ENCODE measurements at places on chromosomes 4 and X.
A peak's percentile ranks its signal among the peaks of the same experiment; 100 is the strongest.

DNA sequence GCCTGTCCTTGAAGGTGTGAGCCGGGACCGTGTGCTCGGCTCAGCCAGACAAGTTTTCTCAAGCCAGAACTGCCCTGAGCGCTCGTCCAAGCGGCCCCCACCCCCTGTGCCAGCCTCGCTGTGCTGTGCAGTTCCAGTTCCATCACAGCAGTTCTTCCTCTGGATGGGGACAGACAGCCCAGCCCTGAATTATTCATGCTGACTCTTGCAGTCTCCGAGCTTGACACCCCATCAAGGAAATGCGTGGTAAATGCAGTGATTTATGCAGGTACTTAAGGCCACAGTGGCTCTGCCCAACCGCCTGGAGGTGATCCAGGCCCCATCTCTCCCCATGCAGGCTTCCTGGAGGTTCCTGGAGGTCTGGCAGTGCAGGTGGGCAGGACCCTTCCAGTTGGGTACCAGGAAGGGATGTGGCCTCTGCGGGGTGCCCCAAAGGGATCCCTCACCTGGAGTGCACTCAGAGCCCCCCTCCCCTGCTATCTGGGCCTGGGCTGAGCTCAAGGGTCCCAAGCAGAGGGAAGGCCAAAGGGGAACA is 44.8 kb upstream of the HMX1 start:
- DNase-seq, result no peak

- DNase-seq, result no peak
Observed at GRCh38 chrX:154300816-154301215, 5.2 kb downstream of the TKTL1 start.

- DNase-seq, result no peak
Observed at GRCh38 chrX:154350429-154351182, 23.8 kb downstream of the FLNA start.

DNA sequence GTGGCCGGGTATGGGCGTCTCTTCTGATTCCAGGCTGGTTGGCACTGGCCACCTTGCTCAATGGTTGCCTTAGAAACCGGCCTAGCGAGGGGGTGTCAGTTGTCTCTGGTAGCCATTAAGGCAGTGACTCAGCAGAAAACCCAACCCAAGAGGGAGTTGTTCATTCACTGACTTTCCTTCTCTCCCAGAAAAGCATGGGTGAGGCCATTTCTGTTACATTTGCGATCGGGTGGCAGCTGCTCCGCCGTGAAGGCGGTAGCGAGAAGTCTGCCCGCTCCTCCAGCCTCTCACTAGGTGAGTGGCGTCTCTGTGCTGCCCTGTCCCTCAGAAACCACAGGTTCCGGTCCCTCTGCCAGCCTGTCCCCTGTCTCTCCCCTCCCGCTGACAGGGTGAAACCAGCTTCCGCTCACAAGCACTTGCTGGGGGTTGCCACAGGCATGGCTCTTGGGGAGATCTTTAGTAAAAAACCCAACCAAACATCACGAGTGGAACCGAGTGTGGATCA is 17.4 kb downstream of the IRAK1 start:
- DNase-seq, result peak; percentile 32

GRCh38 chr4:10084651-10085358 is 31.8 kb downstream of the WDR1 start:
- no peak for DNase-seq

GRCh38 chr4:83558059-83558653 is 22.2 kb downstream of the GPAT3 start:
- no peak for DNase-seq

- DNase-seq, result peak; percentile 1
Observed at GRCh38 chrX:65688403-65688871, 21.0 kb downstream of the MSN start.

DNA sequence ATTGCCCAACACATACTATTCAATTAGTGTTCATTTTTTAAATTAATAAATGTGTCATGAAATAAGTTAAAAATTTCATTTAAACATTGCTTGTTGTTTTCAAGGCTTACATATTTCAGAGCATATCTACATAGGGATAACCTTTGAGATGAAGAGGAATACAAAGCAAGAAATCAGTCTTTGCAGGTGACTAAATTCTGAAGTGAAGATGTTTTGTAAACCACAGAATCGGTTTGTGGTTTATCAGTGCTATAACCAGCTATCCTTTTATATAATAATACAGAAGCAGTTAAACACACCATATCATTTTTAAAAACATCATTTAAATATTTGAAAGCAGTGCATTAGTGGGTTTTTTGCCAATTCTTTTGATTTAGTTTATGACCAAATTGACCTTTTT is 26.9 kb downstream of the FAM241A start:
- DNase-seq, result no peak

DNA sequence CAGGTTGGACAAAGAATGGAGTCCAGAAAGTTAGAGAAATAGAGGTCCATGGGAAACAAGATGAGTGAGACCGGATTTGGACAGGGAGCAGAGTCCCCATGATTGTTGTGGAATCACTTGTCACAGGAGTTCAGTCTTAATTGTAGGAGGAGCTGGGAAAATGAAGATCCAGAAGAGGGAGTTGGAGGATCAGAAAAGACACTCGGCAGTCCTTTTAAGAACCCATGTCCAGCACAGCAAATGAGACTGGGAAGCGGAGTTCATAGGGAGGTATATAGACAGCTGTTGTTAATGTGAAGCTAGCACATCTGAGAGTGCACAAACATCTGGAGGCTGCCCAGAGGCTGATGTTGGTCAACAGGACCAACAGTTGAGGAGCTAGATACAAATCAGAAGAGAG is 111.4 kb upstream of the RXFP1 start:
- no peak for DNase-seq

DNA sequence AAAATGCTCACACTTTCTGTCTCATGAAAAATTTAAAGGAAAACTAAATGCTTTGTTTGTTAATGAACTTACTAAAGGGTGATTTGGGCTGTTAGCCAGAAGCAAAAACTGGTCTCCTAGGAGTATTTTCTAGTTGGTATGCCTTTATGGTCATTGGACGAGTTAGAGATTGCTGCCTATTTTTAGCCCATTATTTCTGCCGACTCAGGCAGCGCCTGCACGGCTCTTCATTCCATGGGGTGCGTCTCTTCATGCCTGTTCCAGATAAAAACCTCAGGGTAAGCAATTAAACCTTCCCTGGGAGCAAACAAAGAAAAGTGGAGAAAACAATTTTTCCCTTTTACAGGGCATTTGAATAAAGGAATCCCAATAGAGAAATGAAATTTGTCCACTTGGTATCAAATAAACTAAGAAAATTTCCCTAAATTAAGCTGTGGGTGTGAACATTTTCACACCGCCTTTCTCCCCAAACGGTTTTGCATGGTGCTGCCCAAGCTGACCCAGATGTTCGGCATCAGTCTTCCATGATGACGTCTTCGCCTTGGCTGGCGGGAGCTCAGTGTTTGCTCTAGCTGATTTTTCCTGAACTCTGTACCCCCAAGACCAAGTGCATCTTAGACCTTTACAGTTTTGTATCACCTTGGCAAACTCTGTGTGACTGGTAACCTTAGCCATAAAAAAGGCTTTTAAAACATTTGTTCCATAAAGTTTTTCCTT is 61.7 kb upstream of the ADGRG2 start:
- DNase-seq, result no peak

GRCh38 chrX:53088136-53088974 is 5.6 kb upstream of the KANTR start:
- no peak for DNase-seq

DNA sequence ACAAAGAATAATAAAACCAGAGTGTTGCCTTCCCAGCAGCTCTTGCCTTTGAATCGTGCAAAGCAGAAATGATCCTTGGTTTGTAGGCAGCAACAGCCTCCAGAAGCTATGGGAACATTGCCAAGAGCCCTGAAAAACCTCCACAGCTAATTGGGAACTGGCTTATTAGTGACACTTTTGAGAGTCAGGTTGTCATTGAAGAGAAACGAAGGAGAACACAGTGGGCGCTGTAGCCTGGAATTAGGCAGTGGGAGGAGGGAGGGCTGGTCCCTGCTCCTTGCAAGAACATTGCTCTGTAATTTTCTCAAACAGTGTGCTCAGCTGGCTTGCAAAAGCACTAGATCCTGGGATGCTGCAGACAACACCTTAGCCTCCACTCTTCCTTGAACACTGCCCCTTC is 331.5 kb upstream of the EMCN start:
- no peak for DNase-seq

DNA sequence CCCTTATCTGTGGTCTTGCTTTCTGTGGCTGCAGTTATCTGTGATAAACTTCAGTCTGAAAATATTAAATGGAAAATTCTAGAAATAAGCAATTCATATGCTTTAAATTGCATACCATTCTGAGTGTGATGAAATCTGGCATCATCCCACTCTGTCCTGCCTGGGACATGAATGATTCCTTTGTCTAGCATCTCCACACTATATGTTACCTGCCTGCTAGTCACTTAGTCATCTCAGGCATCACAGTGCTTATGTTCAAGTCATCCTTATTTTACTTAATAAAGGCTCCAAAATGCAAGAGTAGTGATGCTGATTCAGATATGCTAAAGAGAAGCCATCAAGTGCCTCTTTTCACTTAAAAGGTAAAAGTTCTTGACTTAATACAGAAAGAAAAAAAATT is 14.3 kb upstream of the RAB9B start:
- no peak for DNase-seq

DNA sequence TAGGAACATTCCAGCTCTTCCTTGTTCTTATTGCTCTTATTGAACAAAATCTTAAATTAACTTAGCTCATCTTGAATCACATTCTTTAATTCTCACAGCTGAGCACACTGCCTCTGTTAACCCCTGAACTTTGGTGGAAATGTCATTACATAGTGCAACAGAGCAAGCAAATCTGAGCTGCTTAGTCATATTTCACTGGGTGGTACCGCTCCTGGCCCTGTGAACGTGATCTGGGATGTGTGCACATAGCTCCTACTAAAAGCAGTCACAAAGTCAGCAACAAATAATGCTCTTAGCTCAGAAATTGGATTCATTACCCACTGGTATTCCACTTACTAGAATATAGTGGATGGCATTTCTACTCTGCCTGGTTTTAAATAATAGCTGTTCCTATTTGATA is 27.9 kb downstream of the ARHGEF6 start:
- no peak for DNase-seq

GRCh38 chr4:189815404-189816192 is 125.1 kb upstream of the FRG1 start:
- DNase-seq, result no peak

- DNase-seq, result no peak
Observed at GRCh38 chrX:47840111-47840510, 3.4 kb downstream of the ZNF81 start.

GRCh38 chr4:74733756-74734155 is 60.6 kb downstream of the BTC start:
- no peak for DNase-seq

DNA sequence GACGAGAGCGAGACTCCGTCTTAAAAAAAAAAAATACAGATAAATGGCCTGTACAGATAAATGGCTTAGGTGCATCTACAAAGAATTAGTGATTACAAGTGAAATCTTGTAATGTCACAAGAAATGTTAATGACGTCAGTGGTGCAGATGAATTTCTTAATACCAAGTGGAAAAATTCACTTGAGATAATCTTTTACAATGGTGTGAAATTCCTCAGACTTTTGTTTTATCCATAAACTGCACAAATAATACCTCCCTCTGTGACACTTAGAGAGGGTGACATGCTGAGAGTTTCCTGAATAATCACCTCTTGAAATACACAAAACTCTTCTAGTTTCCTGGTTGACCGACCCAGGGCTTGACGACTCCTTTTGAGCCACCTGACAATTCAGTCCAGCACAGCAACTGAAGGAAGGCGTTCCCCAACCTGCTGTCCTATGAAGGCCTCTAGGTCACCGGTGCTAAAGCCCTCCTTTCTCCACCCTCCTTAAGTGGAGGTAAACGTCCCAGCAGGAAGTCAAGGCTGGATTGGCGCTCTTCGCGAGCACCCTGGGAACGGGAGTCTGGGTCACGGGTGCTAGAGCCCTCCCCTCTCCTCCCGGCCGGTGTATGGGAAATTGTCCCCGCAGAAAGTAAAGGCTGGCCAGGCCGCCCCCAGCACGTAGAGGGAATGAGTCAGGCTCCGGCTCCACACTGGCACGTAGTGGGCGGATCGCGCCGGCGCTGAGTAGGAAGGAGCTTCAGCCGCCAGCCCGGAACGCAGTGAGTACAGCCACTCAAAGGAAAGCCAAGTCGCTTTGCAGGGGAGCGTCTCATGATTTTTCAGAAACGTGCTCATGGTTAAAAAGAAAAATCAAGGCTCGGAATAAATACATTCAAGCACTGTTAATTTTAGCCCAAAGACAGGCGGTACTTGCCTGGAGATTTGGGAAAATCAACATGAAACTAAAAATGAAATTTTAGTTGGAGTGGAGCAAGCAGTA is at the start of gene TMEM144:
Gene TMEM144 (plus strand): TSS at position 662 of the 983 bp plus-strand sequence. CDS start 2,182 bp downstream, outside the sequence.
- DNase-seq, result peak; percentile 26

DNA sequence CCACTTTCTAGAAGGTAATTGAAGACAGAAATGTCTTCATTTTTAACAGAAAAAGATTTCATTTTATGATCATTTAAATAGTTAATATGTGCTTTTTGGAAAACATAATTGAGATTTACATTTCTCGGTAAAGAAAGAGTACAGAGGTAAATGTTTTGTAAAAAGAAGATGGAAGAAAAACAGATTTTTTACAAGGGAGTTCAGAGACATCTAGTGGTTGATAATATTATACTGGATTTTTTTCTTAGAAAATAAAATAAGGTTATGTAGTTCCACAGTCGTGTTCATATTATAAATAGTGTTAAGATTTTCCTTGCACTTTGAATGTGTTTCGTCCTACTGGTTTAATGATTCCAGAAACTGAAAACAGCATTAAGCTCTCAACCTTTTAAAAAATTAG is 60.6 kb downstream of the SMARCA1 start:
- no peak for DNase-seq

DNA sequence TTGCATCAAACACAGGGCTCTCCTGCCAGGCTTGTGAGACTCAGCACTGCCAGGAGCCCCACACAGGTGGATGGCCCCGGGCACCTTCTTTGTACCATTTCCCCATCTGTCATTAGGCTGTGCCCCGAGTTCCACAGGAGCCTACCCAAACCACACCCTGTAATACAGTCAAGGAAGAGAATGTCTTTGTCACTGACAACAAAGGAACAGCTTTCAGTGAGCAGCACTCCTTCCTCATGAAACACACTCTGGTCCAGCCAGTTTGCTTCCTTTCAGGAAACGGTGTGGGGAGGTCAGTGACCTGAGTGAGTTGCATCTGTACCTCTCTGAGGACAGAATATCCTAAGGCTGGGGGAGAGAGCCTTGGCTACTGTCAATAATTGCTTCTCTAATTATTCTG is 53.7 kb downstream of the LNX1 start:
- DNase-seq, result no peak

GRCh38 chr4:121535351-121535750 is 154.5 kb upstream of the QRFPR start:
- DNase-seq, result no peak

GRCh38 chr4:79209822-79210635 is 115.8 kb downstream of the NAA11 start:
- peak; percentile 69 for DNase-seq

- no peak for DNase-seq
Observed at GRCh38 chr4:140137671-140138070, 16.3 kb downstream of the MAML3 start.

GRCh38 chr4:158948071-158948470 is 154.8 kb upstream of the RAPGEF2 start:
- DNase-seq, result no peak

DNA sequence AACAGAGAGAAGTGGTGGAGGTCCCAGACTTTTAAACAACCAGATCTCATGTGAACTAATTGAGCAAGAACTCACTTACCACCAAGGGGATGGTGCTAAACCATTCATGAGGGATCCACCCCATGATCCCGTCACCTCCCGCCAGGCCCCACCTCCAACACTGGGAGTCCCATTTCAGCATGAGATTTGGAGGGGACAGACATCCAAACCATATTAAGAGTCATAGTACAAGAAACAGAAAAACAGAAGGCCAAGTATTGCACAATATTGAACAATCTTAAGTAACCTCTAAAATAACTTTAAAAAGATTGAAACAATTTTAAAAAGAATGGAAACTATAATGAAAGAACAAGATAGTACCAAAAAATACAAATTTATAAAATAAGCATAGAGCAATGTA is 110.0 kb downstream of the CBR4 start:
- DNase-seq, result no peak

All from SIG-M5 (cell line).